ENCODE measurements at places on chromosomes 13 and 19.

DNA sequence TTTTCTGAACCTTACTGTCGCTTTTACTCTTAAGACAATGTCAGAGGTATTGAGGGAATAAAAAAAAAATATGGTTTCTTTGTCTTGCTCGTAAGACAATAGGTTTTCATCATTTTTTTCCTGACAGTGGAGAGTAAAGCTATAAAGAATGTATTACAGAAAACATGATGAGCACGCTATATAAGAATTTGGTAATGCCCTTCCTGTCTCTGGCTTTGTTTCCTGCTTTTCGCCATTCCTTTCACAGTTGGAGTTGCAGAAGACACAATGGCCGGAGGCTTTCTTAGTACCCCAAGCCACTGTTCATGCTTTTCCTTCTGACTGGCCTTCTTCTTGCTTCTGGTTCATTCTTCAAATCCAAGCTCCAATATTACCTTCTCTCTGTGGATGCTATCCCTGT, 101.0 kb upstream of the DACH1 start:
- DNase-seq: no peak

GRCh38 chr13:67238277-67238859, 8.2 kb upstream of the PCDH9 start:
- DNase-seq: peak; percentile 27

DNA sequence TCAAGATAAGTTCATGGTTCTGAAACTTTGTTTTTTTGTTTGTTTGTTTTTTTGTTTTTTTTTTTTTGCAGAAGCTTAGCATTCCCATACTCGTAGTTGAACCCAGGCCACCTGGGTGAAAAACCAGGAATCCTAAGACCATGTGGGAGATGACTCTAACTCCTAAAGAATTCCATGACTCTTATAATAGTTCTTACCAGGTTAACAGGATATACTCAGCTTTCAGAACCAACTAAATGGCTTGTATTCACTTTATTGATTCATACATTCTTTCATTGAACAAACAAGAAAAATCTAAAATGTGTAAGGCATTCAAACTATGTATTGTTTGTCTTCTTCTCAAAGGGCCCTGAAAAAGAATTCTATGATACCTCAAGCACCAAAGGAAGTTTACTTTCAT, 40.5 kb upstream of the KLF5 start:
- DNase-seq: no peak

DNA sequence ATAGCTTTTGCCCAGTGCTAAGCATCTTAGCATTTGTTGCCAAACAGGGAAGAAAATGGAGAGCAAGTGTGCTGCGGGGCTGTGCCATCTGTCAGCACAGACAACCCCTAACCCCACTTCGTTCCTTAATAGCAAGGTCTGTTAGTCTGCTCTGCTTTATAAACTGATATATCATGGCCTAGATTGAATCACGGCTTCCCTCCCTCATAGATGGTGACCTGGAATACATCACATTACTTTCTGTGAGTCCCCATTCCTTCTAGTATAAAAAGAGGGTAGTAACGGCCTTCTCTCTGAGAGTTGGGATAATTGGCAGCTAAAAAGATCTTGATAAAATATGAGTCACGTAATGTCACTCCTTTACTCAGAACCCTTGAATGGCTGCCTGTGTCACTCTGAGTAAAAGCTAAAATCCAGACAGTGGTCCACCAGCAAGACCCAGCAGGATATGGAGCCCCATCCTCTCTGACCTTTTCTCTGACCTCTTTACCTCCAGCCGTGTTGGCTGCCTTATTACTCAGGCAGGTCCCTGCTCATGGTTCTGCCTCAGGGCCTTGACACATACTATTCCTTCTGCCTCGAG, 151.7 kb downstream of the DLEU7 start:
- DNase-seq: no peak

DNA sequence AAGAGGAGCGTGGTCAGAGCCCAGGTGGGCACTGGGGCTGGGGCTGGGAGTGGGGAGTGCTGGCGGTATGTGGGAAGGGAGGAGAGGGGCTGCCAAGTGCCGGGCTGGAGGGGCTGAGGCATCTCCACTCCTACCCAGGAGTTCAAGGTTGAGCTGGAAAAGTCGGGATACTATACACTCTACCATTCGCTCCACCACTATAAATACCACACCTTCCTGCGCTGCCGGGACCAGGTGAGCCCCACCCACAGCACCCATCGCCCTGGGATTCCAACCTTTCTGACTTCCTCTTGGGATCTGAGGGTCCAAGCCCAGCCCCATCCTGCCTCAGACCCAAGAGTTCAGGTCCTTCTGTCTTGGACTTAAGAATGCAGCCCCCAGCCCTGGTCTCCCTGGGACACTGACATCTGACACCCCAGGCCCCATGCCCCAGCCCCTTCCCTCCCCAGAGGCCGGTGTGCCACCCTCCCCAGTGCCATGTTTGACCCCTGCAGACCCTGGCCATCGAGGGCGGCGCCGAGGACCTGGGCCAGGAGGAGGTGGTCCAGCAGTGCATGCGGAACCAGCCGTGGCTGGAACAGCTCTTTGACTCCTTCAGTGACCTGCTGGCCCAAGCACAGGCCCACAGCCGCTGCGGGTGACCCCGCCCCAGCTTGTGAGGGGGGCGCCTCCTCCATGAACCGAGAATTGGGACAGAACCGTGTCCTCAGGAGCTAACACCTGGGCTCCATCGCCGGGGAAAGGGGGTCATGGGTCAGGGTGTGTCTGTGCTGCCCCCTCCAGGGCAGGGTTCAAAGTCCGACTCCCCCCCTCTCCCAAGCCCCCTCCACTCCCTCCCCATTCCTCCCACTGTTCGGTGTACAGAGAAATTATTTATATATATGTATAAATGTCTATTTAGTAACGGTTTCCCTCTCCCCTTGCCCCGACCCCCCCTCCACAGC, 14.7 kb downstream of the RRAS start:
- no peak for DNase-seq

DNA sequence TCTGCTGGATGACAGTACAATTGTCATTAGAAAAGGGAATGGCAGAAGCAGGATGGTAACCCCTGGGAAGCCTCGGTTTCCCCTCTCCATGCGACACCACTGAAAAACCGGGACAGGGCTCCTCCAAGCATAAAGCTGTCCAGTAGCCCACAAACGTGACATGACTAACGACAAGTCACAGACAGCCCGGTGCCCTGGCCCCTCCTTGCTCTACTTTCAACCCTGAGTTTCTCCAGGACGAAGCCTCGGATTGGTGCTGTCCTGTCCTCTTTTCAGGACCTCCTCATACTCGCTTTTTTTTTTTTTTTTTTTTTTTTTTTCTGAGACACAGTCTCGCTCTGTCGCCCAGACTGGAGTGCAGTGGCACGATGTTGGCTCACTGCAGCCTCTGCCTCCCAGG, 16.3 kb downstream of the DPP9 start:
- no peak for DNase-seq

- peak; percentile 90 for DNase-seq
Observed at GRCh38 chr19:35528218-35529038, at the start of gene SBSN. Gene SBSN, minus strand, starts transcription at chr19:35528311. Its CDS starts 30 bp downstream, at chr19:35528281.

DNA sequence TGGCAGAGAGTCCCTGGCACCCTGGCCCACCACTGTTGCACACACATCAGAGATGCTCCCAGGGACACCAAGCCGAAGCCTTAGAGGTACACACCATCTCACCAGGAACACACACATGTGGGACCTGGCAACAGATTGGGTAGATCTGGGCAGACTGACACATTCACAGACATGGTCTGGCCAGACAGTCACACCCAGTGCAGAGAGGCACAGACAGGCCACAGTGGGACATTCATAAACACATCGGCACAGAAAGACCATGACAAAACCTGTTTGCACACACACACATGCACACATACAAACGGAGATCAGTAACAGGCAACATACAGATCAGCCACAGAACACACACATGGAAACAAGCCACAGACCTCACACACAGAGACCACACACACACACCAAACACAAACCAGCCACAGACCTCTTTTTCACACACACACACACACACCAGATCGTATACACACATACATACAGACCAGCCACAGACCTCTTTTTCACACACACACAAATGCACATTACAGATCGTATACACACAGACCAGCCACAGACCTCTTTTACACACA, 6.3 kb upstream of the JUNB start:
- no peak for DNase-seq

GRCh38 chr19:28501976-28502375, 711.0 kb downstream of the UQCRFS1 start:
- DNase-seq: no peak

DNA sequence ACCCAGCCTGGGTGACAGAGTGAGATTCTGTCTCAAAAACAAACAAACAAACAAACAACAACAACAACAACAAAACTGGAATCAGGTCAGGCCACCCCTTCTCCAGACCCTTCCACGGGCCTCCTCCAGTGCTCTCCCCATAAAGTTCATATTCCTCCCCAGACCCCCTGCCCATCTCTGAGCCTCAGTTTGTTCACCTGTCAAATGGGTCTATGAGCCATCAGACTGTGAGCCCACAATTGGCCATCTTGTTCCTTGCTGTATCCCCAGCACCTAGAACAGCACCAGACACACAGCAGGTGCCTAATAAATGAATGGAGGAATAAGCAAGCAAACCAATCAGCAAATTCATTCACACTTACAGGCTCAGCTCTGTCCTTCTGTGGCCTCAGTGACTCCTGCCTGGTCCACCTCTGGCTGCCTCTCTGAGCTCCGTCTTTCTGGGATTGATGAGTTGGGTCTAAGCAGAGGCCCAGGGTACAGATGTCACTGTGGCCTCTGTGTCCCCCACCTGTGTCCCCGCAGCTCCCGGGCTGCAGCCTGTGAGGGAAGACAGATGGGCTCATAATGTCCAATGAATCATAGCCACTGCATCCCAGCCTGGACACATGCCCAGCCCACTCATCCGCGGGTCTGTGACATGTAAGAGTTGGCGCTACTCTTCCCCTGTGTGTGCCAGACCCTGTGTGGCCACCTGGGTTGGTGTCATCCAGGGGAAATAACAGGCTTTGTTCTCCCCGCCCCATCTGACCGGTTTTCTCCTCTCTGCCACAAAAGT, 19.6 kb upstream of the PTPRS start:
- no peak for DNase-seq
